ENCODE measurements at places on chromosomes 11 and 22.

DNA sequence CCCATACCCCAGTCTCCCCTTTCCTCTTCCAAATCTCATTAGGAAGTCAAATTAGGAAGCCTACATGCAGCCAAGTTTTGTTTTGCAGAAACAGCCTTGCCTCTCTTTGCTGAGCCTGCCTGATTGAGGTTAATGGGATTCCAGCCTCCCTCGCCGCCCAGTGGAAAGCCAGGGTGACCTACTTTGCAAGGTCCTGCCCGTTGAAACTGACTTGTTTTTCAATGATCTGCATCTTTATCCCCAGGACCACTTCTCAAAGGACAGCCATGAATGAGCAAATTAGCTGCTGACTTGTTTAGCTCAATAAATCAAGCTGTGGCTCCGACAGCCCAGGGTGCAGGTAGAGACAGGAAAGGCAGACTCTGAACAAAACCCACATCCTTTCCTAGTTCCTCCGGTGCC lies 110.4 kb downstream of the RRAS2 start:
- DNase-seq = no peak

DNA sequence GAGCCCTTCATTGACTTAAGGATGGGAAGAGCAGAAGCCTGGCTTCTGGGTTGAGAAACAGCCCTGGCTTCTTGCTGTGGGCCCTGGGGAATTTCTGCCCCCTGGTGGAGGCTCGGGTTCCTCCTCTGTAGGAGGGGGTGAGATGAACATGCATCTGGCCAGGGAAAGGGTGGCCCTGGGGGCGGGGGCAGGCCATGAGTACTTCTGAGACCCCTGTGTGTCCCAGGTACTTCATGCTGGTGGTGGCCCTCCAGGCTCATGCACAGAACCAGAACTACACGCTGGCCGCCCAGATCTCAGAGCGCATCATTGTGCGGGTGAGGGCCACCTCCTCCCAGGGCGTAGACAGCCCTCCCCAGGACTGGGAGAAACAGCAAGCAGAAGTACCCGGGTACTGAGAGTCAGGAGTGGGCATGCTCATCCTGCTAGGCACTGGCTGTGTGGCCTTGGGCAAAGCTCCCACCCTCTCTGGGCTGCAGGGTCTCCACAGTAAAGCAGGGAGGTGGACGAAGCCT lies 15.8 kb downstream of the TMEM258 start:
- peak; percentile 62 for DNase-seq

GRCh38 chr11:16611401-16611921 lies 127.0 kb upstream of the C11orf58 start:
- no peak for DNase-seq

- DNase-seq = no peak
These were observed 65.6 kb upstream of the CLMP start for GRCh38 chr11:123260511-123261211.

GRCh38 chr22:48892578-48893287 lies 934.9 kb downstream of the BRD1 start:
- no peak for DNase-seq

DNA sequence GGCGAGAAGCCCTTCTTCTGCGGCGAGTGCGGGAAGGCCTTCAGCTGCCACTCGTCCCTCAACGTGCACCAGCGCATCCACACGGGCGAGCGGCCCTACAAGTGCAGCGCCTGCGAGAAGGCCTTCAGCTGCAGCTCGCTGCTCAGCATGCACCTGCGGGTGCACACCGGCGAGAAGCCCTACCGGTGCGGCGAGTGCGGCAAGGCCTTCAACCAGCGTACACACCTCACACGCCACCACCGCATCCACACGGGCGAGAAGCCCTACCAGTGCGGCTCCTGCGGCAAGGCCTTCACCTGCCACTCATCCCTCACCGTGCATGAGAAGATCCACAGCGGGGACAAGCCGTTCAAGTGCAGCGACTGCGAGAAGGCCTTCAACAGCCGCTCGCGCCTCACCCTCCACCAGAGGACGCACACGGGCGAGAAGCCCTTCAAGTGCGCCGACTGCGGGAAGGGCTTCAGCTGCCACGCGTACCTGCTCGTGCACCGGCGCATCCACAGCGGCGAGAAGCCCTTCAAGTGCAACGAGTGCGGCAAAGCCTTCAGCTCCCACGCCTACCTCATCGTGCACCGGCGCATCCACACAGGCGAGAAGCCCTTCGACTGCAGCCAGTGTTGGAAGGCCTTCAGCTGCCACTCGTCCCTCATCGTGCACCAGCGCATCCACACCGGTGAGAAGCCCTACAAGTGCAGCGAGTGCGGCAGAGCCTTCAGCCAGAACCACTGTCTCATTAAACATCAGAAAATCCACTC lies 12.2 kb downstream of the ZNF74 start:
- DNase-seq = no peak

DNA sequence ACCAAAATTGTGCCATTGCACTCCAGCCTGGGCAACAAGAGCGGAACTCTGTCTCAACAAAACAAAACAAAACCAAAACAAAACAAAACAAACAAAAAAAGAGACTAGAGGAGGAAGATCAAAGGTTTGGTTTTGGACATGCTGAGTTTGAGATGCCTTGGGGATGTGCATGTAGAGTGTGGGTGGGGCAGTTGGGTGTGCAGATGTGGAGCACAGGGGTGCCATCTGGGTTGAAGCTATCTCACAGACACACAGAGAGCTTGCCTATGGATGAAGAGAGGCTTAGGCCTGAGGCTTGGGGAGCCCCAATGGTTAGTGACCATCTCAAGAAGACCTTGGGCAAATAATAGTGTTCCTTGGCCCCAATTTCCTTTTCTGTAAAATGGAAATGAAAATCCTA lies 45.8 kb upstream of the EIF3D start:
- no peak for DNase-seq

DNA sequence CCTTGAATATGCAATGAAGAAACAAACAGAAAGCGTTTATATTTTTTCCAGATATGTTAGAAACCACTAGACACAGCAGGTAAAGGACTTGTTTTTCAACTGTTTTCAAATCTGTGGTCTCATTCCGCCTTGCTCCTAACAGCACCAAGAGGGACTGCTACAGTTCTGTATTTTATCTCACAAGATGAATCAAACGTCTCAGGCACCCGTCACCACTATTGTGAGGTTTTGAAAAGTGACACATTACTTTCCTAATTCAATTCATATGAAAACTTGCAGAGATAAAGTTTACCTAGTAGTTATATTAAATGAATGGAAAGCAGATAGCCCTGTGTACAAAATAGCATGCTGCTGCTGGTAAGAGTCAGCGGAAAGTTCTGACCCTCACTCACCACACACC lies 386.3 kb downstream of the ETS1 start:
- no peak for DNase-seq

DNA sequence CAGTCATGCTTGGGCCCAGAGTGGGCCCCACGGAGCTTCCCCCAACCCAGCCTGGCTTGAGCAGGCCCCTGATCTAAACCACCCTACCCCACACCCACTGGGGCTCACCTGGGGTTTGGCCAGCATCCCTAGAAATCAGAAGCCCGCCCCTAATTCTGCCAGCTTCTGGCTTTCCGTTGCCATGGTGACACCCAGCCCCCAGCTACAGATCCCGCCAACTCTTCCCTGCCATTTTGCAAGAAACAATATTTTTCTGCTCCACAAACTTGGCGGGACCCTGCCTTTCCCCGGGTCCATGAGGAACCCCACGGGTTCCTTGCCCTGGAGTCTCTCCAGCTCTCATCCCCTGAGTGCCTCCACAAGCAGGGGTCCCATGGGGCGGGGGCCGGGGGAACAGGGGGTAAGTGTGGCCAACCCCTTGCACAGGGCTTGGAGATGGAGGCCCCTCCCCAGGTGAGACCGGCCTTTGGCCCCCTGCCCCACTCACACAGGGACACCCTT lies 90.0 kb downstream of the CDKN1C start:
- no peak for DNase-seq

DNA sequence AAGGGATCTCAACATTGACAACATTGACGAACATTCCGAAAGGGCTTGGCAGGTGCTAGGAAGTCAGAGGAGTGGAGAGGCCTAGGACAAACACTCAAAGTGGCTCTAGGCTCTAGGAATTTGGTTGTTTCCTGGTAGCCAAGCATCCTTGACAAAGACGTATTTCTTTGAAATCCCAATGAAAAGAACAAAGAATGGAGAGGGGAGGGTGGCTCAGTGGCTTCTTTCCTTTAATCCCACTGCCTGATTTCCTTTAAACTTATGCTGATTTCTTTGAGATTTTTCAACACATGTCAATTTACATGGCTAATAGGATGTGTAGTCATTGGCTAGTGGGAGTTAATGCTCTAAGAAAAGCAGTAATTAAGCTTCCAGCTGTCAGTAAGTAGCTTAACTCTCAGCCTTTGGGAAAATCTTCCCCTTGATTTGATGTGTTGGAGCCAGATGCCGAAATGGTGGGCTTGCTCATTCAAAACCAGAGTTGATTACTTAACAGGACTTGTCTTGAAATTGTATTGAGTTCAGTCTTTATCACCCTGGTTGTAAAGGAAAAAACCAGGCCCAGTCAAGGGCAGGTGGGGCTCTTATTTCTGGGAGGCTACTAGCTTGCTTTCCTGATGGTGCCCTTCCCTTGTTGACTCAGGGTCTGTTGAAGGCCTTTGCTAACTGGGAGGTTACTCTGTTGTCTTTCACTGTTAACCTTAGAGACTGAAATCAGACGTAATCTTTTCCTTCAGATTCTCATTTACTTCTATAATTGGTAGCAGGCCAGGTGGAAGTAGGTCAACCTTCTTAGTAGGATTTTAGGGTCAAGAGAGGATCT lies 44.6 kb upstream of the SORL1-AS1 start:
- no peak for DNase-seq

- no peak for DNase-seq
These were observed 27.5 kb upstream of the HIKESHI start for GRCh38 chr11:86274503-86274902.

All from HT1080 (cell line).